Psoas muscle (tissue), 8 donors: ENCODE measurements at places on chromosomes 13 and 19. TPM values are rescaled to one million over a fixed set of nuclear protein-coding genes. Genes with fewer than 3 reads are reported as not detected.

- no peak for DNase-seq
- no peaks in the 10 kb centered on the region for H3K36me3 ChIP-seq
- no peaks in the 10 kb centered on the region for H3K4me1 ChIP-seq
These were observed 1599.6 kb downstream of the SLITRK5 start for GRCh38 chr13:89270736-89271135.

DNA sequence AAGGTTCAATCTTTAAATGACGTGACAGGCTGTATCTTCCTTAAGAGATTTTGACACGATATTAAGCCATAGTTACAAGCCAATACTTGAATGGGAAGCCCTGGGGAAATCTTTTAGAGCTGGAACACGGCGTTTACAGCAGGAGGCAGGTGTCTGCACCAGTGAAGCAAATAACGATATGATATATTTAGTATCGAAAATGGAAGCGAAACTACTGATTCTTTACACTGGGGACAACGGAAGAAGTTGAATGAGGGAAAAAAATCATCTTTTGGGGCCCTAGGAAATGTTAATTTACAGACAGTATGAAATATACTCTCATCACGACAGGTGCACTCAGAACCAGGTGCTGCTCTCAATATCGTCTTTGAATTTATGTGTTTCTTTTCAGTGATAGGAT lies 793.9 kb upstream of the PCDH20 start:
- no peak for DNase-seq
- H3K4me3 ChIP-seq = no peak overlapping the region
- no peaks in the 10 kb centered on the region for H3K4me1 ChIP-seq
- no peak overlapping the region for H3K27ac ChIP-seq

DNA sequence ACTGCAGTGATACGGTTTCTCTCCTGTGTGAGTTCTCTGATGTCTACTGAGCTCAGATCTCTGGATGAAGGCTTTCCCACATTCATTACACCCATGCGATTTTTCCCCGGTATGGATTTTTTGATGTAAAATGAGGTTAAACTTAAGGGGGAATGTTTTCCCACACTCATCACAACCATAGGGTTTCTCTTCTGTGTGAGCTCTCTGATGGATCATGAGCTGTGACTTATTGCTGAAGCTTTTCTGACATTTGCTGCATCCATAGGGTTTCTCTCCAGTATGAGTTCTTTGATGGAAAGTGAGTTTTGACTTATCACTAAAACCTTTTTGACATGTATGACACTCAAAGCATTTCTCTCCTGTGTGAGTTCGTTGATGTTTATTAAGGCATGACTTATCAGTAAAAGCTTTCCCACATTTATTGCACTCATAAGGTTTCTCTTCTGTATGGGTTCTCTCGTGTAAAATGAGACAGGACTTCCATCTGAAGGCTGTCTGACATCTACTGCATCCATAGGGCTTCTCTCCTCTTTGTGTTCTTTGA lies 10.6 kb upstream of the ZNF649 start:
- no peaks in the 10 kb centered on the region for H3K36me3 ChIP-seq
- H3K4me1 ChIP-seq = no peaks in the 10 kb centered on the region
- no peak overlapping the region for H3K27ac ChIP-seq
- no peaks in the 10 kb centered on the region for H3K27me3 ChIP-seq

DNA sequence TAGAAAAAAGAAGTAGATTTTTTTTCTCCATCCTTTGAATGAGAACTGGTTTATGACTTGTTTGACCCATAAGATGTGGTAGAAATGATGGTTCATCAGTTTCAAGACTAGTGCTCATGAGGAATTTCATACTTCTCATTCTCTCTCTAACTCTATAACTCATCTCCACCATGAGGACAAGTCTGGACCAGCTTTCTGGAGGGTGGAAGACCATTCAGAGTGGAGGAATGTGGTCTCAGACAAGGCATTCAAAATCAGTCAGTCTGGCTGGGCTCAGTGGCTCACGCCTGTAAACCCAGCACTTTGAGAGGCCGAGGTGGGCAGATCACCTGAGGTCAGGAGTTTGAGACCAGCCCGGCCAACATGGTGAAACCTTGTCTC lies 3.5 kb upstream of the EID2 start:
- no peak overlapping the region for H3K27ac ChIP-seq
- DNase-seq = no peak
- H3K4me1 ChIP-seq = peaks cover 13% of the 10 kb centered on the region
- no peaks in the 10 kb centered on the region for H3K36me3 ChIP-seq

DNA sequence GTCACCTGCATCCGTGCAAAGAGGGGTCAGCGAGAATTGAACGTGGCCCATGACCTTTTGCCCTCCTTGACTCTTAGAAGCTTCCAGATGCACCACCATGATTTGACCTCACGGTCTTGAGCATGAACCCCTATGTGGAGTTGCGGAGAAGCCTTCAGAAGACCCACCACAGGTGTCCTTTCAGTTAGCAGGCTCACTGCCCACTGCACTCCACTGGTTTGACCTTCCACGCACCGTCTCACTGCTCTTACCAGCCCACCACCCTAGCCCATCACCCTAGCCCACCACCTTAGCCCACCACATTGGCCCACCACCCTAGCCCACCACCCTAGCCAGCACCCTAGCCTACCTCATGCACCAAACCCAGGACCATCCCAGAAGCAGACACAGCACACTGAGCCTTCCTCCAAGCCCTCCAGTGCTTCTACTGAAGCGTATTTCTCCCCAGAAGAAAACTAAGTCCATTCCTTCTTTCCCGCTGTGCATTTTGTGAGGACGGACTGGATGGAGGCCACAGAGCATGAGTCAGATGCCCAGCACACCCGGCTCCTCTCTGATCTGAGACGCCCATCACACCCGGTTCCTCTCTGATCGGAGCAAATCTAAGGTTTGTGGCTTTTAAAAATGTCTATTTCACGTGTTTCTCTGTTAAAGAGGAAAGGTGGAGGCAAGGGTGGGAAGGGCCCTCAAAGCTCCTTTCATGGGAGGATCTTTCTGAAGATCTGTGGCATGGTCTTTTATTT lies 45.8 kb downstream of the SOX1 start:
- H3K27me3 ChIP-seq = peaks cover 3% of the 10 kb centered on the region
- no peak for DNase-seq
- no peak overlapping the region for H3K27ac ChIP-seq
- no peaks in the 10 kb centered on the region for H3K36me3 ChIP-seq
- H3K4me1 ChIP-seq = no peaks in the 10 kb centered on the region

- no peak overlapping the region for H3K27ac ChIP-seq
- H3K36me3 ChIP-seq = no peaks in the 10 kb centered on the region
- H3K4me1 ChIP-seq = no peaks in the 10 kb centered on the region
- no peak overlapping the region for H3K4me3 ChIP-seq
- no peaks in the 10 kb centered on the region for H3K27me3 ChIP-seq
- no peak for DNase-seq
These were observed 874.9 kb downstream of the EFNB2 start for GRCh38 chr13:105660561-105660960.

GRCh38 chr19:56304243-56304642 lies 10.4 kb downstream of the ZSCAN5A start:
- H3K36me3 ChIP-seq = peaks cover 3% of the 10 kb centered on the region
- no peaks in the 10 kb centered on the region for H3K27me3 ChIP-seq
- no peaks in the 10 kb centered on the region for H3K4me1 ChIP-seq
- no peak overlapping the region for H3K27ac ChIP-seq
- no peak for DNase-seq

- no peak overlapping the region for H3K4me3 ChIP-seq
- no peak overlapping the region for H3K27ac ChIP-seq
- DNase-seq = no peak
- no peaks in the 10 kb centered on the region for H3K27me3 ChIP-seq
These were observed 58.3 kb downstream of the TM9SF2 start for GRCh38 chr13:99559560-99559959.

GRCh38 chr13:60012488-60012887 lies 151.2 kb downstream of the DIAPH3 start:
- no peaks in the 10 kb centered on the region for H3K4me1 ChIP-seq
- no peak for DNase-seq
- H3K27ac ChIP-seq = no peak overlapping the region

- no peak overlapping the region for H3K4me3 ChIP-seq
- peaks cover 24% of the 10 kb centered on the region for H3K36me3 ChIP-seq
- no peak for DNase-seq
These were observed 62.0 kb downstream of the MICU2 start for GRCh38 chr13:21541980-21542379.

- H3K4me1 ChIP-seq = no peaks in the 10 kb centered on the region
- H3K27ac ChIP-seq = no peak overlapping the region
- DNase-seq = no peak
These were observed 111.4 kb downstream of the FRY start for GRCh38 chr13:32142956-32143375.

DNA sequence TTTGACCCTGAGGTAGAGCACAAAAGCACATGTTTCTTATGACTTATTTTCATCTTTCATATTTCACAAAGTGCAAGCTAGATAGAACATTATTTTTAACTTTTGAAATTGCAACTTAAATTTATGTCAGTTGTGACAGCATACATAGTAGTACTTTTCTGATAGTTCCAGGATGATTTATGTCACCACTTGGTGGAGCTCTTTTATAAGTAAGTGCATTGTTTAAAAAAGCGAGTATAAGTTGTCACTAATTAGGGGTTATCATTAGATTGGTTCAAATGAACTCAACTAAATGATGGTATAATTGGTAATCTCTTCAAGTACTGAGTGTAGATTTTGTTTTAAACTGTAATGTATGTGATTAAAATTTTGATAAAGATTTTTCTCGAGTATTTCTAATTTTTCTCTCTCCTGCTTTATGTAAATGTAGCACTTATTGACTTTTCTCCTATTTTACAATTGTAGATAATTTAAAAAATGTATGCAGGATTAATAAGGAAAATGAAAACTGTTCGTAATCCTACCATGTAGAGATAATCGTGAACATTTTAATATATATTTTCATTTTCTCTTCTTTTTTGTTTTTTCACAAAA lies 31.1 kb downstream of the RB1 start:
- no peak for DNase-seq
- H3K4me3 ChIP-seq = no peak overlapping the region
- peaks cover 9% of the 10 kb centered on the region for H3K4me1 ChIP-seq
- no peaks in the 10 kb centered on the region for H3K36me3 ChIP-seq
- H3K27ac ChIP-seq = no peak overlapping the region

DNA sequence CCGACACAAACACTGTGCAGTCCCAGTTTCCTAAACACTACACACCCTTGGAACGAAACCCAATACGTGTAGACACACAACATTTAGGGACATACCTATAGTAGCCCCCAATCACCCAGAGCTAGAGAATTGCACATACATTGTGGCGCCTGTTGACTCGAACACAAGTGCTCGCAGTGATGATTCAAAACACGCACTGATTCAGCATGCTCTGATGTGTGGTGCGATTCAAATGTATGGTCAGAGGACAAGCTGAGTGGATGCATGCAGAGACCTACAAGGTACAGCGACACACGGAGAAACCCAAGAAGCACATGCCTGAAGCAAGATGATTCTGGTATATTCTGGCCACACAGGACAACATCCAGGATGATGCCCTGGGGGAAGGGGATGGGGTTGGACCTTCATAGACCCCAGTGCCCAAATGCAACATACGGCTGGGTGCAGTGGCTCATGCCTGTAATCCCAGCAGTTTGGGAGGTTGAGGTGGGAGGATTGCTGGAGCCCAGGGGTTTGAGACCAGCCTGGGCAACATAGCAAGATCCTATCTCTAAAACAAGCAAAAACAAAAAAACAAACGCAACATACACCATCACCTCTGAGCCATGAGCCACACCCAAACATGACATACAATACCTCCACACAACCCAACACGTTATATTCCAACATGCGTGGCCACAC lies 997 bp upstream of the KCNN4 start:
- no peak overlapping the region for H3K27ac ChIP-seq
- no peaks in the 10 kb centered on the region for H3K27me3 ChIP-seq
- H3K36me3 ChIP-seq = no peaks in the 10 kb centered on the region
- H3K4me3 ChIP-seq = no peak overlapping the region

DNA sequence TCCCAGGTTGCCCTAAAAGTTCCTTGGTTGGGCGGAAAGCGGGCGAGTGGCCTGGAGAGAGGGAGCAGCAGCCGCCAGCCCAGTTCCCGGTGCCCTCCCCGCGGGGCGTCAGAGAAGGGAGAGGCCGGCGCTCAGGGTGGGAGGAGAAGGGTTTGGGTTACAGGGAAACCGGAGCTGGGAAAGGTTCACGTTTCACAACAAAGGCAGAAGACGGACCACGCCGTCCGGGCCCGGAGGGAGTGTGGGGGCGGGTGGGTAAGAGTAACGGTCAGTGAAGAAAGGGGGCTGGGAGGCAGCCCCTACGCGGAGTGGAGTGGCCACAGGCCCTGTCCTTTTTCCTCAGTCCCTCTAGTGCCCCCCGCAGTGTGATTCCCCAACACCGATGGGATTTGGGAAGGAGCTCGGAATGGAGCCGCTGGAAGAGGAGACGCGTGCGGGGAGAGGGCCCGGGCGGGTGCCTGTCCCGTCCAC lies 1.6 kb downstream of the SIX5 start:
- peak overlapping the region; percentile 87 for H3K4me3 ChIP-seq
- H3K4me1 ChIP-seq = peaks cover 34% of the 10 kb centered on the region
- peak; percentile 87 for DNase-seq
- H3K27ac ChIP-seq = peak overlapping the region; percentile 95

- no peaks in the 10 kb centered on the region for H3K36me3 ChIP-seq
- H3K4me3 ChIP-seq = no peak overlapping the region
- H3K4me1 ChIP-seq = peaks cover 3% of the 10 kb centered on the region
These were observed 21.1 kb upstream of the CFAP97D2 start for GRCh38 chr13:114157869-114158495.

GRCh38 chr13:74620308-74620707 lies 486.1 kb upstream of the KLF12 start:
- H3K36me3 ChIP-seq = no peaks in the 10 kb centered on the region
- no peaks in the 10 kb centered on the region for H3K4me1 ChIP-seq
- no peak overlapping the region for H3K27ac ChIP-seq

- no peaks in the 10 kb centered on the region for H3K4me1 ChIP-seq
- H3K36me3 ChIP-seq = no peaks in the 10 kb centered on the region
- H3K27ac ChIP-seq = no peak overlapping the region
- no peak overlapping the region for H3K4me3 ChIP-seq
- H3K27me3 ChIP-seq = no peaks in the 10 kb centered on the region
- DNase-seq = no peak
These were observed 507.4 kb downstream of the DACH1 start for GRCh38 chr13:71359641-71360040.

GRCh38 chr19:35786299-35787160 lies 11.2 kb downstream of the ARHGAP33 start:
- H3K36me3 ChIP-seq = no peaks in the 10 kb centered on the region
- DNase-seq = no peak
- no peaks in the 10 kb centered on the region for H3K27me3 ChIP-seq
- H3K4me3 ChIP-seq = no peak overlapping the region
- no peak overlapping the region for H3K27ac ChIP-seq

GRCh38 chr19:30824809-30825208 lies 452.6 kb downstream of the ZNF536 start:
- no peaks in the 10 kb centered on the region for H3K36me3 ChIP-seq
- no peak overlapping the region for H3K27ac ChIP-seq
- H3K4me3 ChIP-seq = no peak overlapping the region
- DNase-seq = no peak
- no peaks in the 10 kb centered on the region for H3K4me1 ChIP-seq

- no peaks in the 10 kb centered on the region for H3K27me3 ChIP-seq
- no peak overlapping the region for H3K4me3 ChIP-seq
- H3K27ac ChIP-seq = no peak overlapping the region
- H3K36me3 ChIP-seq = no peaks in the 10 kb centered on the region
- no peak for DNase-seq
- peaks cover 7% of the 10 kb centered on the region for H3K4me1 ChIP-seq
These were observed 18.6 kb downstream of the PRR12 start for GRCh38 chr19:49609499-49610092.

SLC25A41 gene
- total RNA-seq = 0.15 TPM

IGFL3 gene
- total RNA-seq = not detected

STXBP2 gene
- 2.7 TPM for total RNA-seq

MAST1 gene
- total RNA-seq = not detected

IFNL1 gene
- total RNA-seq = not detected

ZNF473 gene
- total RNA-seq = 5.7 TPM

CCDC9 gene
- 26.6 TPM for total RNA-seq

RNF225 gene
- total RNA-seq = not detected

MAP4K1 gene
- 0.67 TPM for total RNA-seq

USP12 gene
- total RNA-seq = 24.0 TPM

ZNF135 gene
- 1.2 TPM for total RNA-seq

SOX1 gene
- total RNA-seq = not detected

F10 gene
- 0.63 TPM for total RNA-seq
